ENCODE measurements at places on chromosomes 16 and 17. TPM values are rescaled to one million over a fixed set of nuclear protein-coding genes. Genes with fewer than 3 reads are reported as not detected.

Gene MYOCD
- 36.0 TPM for total RNA-seq

Gene B3GNT9
- total RNA-seq = 8.7 TPM

Gene GRB7
- 0.79 TPM for total RNA-seq

Gene RAB11FIP3
- total RNA-seq = 31.2 TPM

Gene SHISA6
- 0.19 TPM for total RNA-seq

Gene KRT28
- total RNA-seq = not detected

Measured in heart right ventricle (tissue), 16 donors.